Cerebellar nuclear complex (tissue), 1 donor: ENCODE measurements at places on chromosomes 1 and 21.

DNA sequence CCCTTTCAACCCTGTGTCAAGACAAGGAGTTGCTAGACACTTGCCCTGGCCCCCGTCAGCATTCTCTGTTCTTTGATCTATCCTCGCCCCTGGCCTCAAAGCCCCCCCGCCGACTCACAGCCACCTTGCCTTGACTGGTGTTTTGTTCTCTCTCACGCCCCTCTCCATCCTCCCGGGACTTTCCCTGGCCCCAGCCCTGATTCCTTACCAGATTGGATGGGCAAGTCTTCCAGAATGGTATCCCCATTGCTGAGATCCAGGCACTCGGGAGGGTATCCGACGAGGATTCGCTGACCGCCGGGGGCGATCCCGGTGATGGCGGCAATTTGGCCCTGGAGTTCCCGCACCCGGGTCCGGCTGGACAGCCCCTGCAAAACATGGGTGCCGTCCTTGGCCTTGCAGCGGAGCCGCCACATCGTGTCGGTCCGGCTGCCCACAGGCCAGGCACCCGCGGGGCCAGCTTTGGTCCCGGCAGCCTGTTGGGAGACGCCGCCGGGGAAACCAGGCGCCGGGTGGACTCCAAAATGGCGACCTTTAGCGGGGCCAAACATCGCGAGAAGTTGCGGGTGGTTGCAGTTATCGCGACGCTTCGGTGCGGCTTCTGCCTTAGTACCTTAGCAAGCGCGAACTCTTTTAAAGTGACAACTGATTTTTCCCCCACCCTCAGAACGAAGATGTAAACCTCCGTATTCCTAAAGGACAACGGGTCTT is 373 bp downstream of the YOD1 start:
- no peak for DNase-seq

DNA sequence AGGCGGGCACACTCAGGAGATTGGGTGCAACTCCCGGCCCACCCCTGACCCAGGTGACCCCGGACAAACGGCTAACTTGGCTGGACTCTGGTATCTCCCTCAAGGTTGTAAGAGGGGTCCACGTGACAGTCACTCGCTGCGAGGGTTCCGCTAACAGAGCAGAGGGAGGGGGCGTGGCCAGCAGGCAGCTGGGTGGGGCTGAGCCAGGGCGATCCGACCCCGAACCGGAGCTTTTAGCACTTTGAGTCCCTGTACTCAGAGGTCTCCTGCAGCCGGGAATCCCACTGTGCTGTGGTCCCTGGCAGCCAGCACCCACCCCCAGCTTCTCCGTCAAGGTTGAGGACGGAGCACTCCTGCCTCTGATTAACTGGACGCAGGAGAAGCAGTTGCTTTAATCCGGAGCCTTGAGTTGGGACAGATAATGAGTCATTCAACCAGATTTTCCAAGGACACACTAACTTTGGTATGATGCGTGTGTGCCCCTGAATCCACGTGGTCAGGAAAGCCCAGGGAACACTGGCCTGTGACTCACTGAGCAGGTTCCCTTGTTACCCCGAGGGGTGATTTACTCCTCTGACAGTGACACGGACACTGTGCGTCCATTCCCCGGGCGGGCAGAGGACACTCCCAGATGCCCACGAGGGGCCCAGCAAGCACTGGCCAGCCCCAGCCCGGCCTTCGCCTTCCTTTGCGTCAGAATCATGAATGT is 16.8 kb downstream of the TRPM2 start:
- no peak for DNase-seq

- no peak for DNase-seq
Observed at GRCh38 chr21:45413922-45414321, 9.0 kb downstream of the COL18A1 start.

DNA sequence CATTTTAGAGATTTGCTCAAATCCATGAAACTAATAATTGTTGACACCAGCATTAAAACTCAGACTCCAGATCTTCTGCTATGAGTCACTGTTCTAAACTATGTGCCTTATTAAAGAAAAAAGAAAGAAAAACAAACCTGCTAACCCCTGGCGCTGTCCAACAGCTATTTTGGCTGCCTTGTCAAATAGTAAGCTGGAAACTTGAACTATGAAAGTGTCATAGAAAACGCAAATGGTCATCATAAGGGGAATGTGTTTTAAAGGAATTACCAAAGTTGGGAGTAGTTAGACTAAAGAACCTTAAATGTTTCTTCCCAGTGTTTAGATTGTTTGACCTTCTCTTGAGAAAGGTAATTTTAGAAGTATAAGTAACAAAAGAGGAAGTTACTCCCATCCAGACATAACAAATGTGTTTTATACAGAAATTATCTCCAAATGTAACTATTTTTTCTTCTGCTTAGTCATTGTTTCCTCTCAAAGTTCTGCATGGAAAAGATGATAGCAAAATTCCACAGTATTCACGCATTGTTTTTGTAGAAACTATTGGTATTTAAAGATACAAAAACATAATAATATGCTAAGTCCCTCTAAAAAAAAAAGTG is 272.4 kb downstream of the TPR start:
- DNase-seq, result no peak

DNA sequence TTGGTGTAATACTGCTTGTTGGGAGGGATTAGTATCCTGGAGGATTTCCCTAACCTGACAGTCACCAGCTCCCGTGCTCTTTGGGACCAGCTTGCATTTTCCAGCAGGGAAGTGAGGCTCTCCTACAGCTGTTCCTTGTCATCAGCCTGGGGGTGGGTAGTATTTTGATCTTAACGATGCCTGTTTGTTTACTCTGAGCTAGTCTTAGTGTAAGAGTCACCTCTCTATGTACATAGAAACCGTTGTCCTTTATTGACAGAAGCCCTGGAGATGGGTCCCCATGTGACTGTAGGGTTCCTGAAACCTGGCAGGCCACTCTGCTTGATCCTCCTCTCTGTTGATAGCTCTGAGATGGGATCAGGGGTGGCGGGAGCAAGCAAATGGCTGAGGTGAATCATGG is 58.0 kb downstream of the ACP6 start:
- DNase-seq, result no peak
